ENCODE measurements at places on chromosomes 16 and 17.

- no peak for DNase-seq
Observed at GRCh38 chr17:35041390-35041789, 22.1 kb downstream of the RFFL start.

- DNase-seq: no peak
Observed at GRCh38 chr17:49687878-49688491, 10.1 kb upstream of the SPOP start.

- no peak for DNase-seq
Observed at GRCh38 chr17:64063088-64063487, 42.7 kb upstream of the ICAM2 start.

DNA sequence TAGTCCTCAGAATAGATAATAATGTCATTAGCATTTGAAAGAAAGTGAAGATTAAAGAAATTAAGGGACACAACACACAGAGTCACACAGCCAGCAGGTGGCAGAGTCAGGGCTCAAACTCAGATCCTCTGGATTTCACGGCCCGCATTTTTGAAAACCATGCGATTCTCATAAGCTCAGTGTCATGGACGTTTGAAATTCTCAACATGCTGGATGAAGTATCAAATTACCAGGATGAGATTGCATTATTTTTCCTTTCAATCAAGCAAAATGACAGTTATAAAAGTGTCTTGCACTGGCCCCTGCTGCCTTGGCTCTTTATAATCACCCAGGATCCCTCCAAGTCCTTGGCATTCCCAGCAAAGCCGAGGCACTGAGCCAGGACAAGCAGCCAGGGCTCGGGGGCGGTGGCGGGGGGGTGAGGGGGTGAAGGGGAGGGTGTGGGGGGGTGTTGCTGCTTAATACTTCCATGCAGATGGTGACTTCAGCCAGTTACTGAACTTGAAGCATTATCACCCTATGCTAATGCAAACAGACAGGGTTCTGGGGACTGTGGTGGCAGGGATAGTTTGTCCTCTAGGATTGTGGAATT, 6.6 kb upstream of the BMERB1 start:
- DNase-seq: peak; percentile 5

- no peak for DNase-seq
Observed at GRCh38 chr17:46873941-46874645, 22.7 kb downstream of the WNT9B start.

DNA sequence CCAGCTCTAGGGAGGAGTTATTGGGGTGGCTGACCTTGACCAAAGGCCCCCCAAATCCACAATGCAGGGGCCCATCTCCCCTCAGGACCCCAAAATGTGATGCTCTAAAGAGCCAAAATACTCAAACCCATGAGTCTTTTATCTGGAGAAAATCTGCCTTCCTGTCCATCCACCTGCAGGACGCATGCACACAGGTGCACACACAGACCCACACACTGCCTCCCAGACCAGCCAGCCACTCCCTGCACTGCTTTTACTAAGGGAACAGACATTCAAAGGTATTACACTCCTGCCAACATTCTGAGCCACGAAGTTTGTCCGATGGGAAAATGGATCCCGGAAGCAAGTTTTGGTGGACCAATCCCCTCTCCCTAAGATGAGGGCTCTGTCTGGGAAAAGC, 76.1 kb upstream of the CDH5 start:
- no peak for DNase-seq

- DNase-seq: no peak
Observed at GRCh38 chr16:87733190-87733589, 32.6 kb downstream of the KLHDC4 start.

DNA sequence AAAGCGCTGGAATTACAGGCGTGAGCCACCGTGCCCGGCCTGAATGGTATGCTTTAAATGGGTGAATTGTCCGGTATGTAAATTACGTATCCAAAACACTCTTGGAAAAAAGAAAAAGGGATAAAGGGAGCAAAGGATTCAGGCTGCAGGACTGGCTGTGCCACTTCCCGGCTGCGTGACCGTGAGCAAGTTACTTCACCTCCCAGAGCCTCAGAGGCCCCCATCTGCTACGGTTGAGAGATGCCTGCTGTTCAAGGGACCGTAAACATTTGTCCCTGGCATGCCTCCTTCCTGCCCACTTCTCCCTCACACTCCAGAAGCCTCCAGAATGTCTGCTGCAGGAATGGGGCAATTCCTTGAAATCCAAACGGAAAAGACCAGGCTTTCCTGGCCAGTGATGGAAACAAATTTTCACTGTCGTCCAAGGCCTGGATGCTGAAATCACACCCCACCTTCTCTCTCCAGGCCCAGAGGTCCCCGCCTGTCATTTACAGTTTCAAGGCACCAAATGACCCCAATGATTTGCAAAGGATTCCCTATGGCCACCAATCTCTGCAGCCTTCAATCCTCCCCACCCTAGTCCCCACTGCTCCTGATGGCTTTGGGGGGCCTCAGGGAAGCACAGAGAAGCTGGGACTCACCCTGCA, 22.9 kb upstream of the LITAF start:
- no peak for DNase-seq

DNA sequence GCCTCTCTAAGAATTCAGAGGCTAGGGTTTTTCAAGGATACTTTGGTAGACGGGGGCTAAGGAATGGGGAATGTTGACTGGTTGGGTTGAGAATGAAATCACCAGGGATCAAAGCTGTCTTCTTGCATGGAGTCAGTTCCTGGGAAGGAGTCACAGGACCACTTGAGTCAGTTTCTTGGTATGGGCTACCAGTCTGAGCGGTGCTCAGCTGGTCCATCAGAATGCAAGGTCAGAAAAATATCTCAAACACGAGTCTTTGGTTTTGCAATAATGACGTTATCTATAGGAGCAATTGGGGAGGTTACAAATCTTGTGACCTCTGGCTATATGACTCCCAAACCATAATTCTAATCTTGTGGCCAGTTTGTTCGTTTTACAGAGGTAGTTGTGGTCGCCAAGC, 18.4 kb downstream of the CHD9NB start:
- DNase-seq: no peak

GRCh38 chr17:7017827-7018200, 5.0 kb upstream of the BCL6B start:
- no peak for DNase-seq

- no peak for DNase-seq
Observed at GRCh38 chr17:4566785-4567184, 6.4 kb upstream of the GGT6 start.

- no peak for DNase-seq
Observed at GRCh38 chr16:51615141-51615540, 464.1 kb upstream of the SALL1 start.

GRCh38 chr17:50564916-50565315, 4.4 kb downstream of the CACNA1G start:
- no peak for DNase-seq

DNA sequence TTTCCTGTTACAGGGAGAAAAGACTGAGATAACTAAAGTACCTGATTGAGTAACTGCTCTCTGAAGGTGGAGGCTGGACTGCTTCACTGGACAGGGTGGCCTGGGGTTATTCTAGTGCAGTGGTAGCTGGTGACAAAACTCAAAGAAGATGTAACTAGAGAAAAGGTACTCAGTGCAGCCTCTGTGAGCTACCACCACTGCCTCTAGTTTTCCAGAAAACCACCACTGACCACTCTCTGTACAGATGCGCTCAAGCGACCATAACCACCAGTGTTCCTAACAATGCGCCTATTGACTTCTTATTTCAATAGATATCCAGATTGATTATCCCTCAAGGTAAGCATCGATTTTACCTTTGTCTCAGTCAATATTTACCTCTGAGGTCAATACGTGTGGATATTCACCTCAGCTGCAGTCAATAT, 492.2 kb downstream of the WWOX start:
- DNase-seq: no peak

DNA sequence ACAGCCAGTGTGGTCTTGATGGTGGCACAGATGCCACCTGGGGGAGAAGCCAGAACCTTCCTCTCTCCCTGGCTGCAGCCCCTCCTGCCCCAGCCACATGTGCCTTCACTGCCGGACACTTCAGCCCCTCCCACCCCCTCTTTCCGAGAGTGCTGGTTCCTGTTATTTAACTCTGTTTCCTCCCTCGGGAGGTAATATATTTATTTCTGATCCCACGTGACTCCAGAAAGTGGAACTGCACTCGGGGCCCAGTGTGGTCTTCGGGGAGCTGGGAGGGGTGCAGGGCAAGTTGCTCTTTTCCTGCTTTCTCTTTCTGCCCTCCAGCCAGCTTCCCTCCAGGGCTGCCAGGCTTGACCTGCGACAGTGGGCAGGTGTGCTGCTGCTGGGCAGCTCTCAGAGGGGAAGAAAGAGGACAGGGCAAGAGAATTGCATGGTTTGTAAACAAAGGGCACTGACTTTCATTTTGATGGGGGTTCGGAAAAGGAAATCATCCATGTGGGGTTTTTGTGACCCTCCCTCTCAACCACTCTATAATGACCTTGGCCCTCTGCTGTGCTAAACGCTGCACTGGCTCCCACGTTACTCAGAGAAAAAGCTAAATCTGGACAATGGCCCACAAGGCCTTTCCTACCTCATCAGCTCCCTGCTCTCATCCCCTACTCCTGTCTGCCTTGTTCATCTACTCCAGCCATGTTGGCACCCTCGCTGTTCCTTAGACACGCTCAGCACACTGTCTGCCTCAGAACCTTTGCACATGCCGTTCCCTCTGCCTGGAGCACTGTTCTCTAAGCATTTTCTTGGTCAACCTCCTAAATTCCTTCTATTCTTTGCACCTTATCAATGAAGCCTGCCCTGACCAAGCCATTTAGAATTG, 8.2 kb upstream of the CIITA start:
- peak; percentile 77 for DNase-seq

GRCh38 chr17:21021208-21021803, 21.5 kb downstream of the USP22 start:
- no peak for DNase-seq

GRCh38 chr17:75909812-75910274, 5.2 kb upstream of the MRPL38 start:
- no peak for DNase-seq

DNA sequence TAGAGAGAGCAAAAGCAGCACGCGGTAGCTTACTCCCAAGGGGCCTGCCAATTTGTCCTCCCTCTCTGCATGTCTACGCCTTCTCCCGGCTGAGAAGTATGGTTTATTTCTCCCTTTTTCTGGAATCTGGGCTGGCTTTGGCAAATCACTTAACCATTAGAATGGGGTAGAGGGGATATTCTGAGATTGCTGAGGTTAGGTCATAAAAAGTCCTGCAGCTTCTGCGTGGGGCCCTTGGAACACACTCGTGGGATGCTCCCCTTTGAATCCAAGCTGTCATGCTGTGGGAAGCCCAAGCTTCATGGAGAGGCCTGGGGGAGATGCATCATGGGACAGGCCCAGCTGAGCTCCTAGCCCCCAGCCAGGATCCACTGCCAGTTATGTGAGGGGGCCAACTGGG, 403.6 kb upstream of the MAF start:
- no peak for DNase-seq

- DNase-seq: peak; percentile 16
Observed at GRCh38 chr16:25009822-25010221, 5.3 kb downstream of the ARHGAP17 start.

DNA sequence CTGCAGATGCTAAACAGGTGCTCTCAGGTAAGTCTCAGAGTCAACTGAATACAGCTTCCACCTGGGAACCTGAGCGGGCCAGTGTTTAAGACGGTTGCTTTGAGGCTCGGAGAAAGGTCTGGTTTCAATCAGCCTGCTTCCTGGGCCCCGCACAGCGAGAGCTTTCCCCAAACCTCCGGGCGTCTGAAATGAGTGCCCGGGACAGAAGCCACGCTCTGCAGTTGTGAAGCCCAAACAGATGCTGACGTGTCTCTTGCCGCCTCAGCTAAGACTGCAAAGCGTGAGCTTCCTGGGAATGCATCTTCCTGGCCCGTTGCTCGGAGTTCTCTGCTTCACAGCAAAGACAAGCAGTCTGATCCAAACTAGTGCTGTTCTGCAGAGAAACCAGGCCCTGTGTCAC, 36.7 kb downstream of the PLXDC1 start:
- no peak for DNase-seq

DNA sequence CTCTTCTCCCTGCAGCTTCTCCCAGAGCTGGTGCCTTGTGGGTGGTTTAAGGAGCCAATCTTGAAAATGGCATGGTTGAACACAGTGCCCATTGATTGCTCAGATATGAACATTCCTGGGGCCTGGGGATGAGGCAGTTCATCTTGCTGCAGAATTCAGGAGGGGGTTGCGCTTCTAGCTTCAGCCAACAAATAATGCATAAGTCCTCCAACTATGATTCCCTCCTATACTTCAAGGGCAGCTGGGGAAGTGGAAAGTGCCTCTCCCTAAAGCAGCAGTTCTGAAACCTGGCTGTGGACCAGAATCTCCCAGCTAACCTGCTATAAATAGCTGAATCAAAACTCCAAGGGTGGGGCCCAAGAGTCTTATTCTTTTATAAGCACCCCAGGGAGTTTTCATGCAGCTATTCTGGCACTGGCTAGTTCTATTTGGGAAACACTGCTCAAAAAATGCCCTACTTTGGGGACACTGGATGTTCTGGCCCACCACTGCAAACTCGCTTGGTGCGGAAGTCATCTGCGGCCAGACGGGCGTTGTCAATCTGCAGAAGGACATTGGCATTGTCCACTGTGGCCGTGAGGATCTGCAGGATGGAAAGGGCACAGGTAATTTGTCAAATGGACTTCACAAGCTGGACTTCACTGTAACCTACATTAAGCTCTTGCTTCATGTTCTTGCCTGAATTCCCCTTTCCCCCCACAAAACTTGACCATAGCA, 130.3 kb downstream of the CCDC144A start:
- DNase-seq: no peak

DNA sequence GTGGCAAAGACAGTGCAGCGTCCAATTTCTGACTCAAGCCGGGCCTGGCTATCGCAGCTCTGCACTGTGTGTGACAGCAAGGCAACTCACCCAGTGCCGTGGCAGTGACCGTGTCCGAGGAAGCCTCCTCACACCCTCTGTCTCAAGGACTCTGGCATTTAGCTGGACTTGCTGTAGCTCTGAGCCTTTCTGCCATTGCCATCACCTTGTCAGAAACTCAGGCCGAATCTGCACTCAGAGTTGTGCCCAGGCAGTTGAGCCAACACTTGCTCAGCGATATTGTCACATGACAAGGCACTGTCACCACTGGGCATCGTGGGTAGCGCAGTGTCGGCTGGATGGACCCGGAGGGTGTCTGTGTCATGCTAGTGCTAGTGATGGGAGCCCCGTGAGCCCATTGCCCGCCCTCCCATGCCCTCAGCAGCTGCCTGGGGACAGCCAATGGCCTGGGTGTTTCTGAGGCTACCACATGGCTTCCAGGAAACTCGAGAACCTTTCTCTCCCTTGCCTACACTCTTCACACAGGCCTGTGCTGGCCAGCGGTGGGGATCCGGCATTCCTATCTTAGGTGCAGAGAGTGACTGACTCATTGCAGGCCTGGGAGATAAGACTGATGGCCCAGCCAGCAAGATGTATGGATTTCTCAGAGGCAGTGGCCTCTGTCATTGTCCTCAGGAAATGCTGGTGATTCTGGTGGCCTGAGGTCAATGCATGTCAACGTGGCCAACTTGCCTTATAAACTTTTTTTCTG, 22.1 kb upstream of the STH start:
- DNase-seq: no peak

- DNase-seq: no peak
Observed at GRCh38 chr16:181565-182021, 1.3 kb downstream of the HBQ1 start.

DNA sequence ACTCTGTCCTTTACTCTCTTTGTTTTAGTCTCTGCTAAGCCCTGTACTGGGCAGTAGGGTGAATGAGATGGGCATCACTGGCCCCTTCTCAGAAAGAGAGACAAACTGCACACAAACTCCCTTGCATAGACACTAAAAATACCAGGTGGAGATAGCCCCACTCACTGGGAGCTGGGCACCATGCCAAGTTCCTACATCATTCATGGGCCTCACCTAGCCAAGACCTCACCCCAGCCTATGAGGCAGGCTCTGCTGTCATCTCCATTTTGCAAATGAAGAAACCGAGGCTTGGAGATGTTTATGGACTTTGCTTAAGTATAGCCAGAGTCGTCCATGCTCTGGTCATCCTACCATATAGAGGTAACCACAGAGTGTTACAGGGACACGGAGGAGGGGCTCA, 499.8 kb upstream of the CDH11 start:
- DNase-seq: no peak

Data from KG1 (cell line).